ENCODE measurements at places on chromosomes 3 and 15.

DNA sequence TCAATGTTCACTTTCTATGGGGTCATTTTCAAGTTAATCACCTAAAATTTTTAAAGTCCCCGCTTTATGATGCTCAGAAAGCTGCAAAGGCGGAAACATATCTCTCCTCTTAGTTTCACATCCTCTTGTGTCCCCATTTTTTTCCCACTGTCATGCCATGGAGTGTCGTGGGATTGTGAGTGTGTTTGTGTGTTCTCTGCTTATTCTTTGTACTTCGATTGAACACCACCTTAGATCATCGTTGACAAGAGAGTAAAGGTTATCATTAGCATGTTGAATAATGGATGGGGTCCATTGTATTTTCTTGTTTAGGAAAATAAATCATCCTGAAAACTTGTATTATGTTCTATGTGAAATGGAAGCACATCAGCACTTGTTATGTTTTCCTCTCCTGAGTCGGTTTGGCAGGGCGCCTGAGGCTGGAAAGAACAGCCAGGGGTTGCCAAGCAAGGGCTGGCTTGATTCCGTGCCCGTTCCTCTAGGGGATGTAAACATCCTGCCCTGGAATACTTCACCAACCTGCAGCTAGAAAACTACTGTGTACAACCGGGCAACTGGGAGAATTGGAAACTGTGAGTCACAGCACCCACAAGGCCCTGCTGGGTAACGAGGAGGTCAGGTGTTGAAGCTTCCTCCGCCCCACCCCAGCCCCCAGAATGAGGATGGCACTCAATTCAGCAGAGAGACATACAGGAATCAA, 67.2 kb downstream of the EIF4E3 start:
- DNase-seq: peak; percentile 64

DNA sequence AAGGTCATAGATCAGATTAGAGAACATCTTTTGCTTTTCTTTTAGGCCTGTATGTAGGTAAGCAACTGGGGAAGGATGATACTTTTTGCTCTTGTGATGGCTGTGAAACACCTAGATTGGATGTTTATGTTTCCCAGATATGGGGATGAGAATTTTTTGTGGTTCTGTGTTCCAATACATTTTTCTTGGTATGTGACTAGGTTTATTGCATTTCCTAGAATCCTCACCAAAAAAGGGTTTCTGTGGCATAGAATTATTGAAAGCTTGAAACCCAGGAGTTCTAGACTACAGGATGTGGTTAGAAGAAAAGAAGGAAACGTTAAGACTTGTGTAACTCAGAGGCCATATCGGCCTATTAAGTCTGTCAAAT, 25.8 kb downstream of the OXNAD1 start:
- no peak for DNase-seq

DNA sequence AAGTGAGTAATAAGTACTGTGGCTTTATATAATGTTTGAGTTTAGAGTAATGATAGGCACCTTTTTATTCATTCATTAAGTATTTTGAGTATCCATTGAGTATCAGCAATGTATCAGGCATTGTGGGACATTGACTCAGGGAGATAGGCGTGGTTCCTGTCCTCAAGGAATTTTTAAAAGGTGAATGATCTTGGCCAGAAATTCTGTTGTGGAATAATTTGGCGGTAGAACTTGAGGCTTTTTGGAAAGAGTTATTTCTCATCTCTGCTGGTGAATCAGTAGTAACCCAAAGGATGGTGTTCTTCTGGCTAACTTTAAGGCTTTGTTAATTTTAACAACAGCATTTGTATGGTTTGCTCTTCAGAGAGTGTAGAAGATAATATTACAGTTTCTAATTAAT, 2.0 kb downstream of the RAB7A start:
- no peak for DNase-seq

DNA sequence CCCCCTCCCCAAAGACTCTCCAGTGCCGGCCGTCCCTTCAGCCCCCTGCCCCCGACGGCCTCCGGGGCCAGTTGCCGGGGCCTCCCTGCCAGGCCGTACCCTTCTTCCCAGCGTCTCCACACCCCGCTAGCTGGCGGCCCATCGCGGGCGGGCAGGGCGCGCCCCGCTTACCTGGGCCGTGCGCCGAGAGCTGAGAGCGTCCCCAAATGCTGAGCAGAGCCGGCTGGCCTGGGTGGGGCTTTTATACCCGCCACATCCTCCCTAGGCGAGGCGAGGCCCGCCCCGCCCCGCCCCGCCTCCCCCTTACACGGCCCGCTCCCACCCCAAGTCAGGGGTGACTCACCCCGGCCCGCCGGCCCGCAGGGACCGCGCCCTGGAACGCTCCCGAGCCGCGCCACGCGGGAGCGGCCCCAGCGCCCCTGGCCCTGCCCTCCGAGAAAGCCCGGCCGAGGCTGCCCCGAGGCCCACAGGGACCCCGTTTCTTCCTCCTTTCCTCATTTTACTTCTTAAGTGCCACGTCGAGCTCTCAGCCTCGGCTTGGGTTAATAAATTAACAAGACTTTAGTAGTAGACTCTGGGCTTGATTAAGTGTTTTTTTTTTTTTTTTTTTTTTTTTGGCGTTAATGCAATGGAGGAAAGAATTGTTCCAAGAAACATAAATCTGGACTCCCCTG, at the start of gene ANXA2:
ANXA2 (minus strand) TSS at position 215 of the 674 bp plus-strand sequence. CDS start 11,911 bp downstream, outside the sequence.
- DNase-seq: peak; percentile 62

GRCh38 chr3:14266361-14266760, 87.7 kb downstream of the LSM3 start:
- no peak for DNase-seq

DNA sequence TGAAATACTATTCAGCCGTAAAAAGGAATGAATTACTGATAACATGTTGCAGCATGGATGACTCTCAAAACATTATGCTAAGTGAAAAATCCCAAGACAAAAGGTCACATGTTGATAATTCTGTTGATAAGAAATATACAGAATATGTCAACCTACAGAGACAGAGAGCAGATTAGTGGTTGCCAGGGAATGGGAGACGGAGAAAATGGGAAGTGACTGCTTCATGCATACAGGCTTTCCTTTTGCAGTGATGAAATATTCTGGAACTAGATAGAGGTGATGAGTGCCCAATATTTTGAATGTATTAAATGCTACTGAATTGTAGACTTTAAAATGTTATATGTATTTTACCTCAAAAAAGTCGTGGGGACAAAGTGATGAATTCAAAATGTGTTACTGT, 56.2 kb downstream of the ABHD2 start:
- no peak for DNase-seq

DNA sequence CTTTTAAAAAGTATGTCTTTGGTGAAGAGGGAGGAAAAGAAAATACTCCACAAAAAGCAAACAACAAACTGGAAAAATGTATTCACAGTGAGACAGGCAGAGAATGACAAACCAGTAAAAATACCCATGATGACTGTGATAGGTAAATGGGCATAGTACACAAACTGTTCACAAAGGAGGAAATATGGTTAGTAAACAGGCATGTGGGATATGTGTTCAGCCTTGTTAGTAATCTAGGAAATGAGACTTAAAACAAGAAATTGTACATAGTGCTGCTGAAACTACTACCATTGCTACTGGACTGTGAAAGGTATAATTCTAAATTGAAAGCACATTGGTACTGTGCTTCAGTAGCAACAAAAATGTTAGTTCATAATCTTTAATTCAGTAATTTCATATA, 50.1 kb downstream of the UBE2E2 start:
- DNase-seq: no peak

DNA sequence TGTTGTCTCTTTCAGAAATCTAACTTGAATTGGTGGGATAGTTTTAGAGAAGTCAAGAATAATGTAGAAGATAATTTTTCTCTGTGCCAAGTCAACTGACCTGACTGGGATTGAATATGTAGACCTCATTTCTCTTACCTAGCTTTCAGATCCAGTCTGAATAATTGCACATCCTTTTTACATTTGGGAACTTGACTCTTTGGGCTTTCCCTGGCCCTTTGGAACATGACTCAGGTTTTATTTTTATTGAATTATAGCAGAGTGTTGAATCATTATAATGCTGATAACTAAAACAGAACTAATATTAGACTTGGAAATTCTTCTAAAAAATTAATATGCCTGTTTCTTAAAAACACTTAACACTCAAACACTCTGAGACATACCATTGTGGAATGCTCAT, 76.5 kb downstream of the PFN2 start:
- DNase-seq: no peak

DNA sequence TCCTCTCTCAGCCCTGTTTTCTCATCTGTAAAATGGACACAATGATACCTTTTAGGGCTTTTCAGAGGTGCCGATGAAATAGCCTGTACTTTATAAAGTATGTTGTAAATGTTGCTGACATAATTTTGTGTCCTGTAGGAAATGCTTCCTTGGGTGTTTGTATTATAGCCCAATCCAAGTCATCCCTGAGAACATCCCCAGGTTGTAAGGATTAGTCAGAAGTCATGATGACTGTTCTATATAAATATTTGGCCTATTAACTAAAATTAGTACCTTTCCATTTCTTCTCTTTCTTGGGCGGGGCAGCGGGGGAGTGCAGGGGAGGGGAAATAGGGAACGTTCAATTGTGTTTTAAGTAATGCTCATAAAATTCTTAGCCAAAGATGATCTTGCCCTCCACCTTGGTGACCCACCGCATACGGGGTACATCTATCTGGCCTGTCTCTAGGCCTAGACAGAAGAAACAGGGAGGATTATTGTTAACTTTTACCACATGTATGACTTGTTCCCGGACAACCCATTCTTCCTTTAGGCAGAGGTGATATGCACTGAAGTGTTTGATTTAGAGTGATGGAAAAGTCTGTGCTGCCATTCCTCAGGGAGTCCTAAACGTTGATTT, 120.7 kb downstream of the VGLL4 start:
- DNase-seq: no peak

Data from ascending aorta (tissue), 2 donors.